ENCODE measurements at places on chromosomes 4 and X.

DNA sequence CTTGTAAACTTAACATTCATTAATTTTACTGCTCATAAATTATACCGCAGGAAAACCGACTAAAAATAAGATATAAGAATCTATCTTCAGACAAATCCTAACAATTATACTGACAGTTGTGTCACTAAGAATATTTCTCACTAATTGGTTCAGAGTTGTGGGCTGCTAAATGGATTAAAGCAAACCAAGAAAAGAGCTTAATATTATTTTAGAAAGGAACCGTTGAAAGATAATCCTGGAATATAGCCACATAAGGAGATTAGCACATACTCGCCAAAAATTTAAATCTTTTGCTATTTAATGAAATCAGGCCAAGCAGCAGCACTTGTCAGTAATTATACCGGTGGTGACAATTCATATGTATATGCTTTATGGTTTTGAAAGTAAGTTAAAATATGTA is 132.8 kb downstream of the SLIT2 start:
- DNase-seq, result no peak

GRCh38 chr4:15414551-15415091 is 13.2 kb upstream of the C1QTNF7 start:
- DNase-seq, result peak; percentile 68

DNA sequence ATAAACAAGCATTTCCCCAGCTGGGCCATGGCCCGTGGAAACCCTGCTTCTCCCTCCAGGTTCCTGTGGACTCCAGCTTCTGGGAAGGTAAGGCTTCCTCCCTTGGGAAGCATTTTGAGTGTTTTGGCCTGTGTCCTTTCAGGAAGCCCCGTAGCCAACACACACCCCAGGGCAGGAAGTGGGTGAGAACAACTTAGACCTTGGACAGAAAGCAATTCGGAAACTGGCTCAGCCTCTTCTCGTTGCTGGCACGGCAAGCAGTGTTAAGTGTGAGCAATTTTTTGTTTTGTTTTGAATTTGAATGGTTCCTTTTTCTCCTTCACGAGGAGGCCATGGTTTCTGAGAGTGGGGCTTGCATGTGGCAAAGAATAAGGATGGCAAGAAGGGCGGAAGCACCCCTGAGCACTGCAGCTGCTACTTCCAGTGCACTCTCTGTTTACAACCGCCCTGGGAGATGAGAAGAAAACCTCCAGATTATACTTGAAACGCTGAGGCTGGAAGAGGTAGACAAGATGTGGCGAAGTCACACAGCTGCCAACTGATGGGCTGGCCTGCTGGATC is 14.1 kb upstream of the CYTL1 start:
- DNase-seq, result peak; percentile 49

GRCh38 chr4:70743731-70744130 is 22.0 kb downstream of the RUFY3 start:
- no peak for DNase-seq

DNA sequence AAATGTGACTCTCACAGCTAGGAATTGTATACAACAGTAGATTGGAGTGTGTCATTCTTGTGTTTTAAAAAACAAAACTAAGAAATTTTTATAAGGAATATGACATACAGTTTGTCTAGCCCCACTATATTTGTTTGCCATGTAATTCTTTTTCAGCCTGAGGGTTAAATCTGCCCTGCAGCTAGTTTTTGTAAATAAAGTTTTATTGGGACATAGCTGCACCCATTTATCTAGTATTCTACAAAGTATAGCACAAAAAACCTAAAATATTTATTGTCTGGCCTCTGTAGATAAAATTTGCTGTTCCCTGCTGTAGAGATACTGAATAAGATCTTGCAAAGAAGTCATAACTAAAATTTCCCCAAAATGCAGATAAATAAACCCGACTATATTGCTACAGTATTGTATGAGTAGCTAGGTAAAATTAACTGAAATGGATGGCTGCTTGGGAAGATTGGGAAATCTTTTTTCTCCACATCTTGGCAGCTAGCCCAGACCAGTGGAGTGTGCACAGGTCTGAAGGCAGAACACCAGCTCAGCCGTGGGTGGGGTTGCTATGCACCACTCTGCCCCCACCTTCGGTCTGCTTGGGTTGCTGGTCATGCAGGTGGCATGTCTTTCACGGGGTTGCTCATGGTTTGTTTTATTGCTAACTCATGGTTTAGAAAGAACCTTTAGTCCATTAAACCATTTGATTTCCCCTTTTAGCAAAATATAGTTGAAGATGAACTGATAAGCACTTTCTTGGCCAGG is 127.9 kb downstream of the KLHL8 start:
- DNase-seq, result no peak
